ENCODE measurements at places on chromosomes 4 and X.
A peak's percentile ranks its signal among the peaks of the same experiment; 100 is the strongest.

GRCh38 chrX:331151-331824 is 12.7 kb upstream of the GTPBP6 start:
- no peak for DNase-seq

- DNase-seq, result no peak
Measured at GRCh38 chrX:48676893-48677270, 6.7 kb upstream of the WAS start.

- no peak for DNase-seq
Measured at GRCh38 chr4:164789047-164789446, 35.1 kb downstream of the SMIM31 start.

DNA sequence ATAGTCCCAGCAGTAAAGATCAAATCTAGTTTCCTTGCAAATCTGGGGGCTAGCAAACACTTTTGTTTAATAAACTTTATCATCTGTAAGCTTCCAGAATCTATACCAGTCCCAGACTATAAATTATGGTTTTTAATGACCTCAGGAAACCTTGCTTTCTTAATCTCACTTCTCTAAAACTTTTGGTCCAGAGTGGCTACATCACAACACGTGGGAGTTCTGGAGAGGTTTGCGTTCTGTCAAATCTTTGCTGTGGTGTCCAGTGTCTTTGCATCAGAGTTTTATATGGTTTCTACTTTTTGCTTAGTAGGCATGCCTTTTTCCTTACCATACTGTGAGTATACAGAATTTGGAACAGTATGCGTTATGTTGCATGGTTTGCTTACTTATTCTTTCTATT is 193.9 kb downstream of the ANK2 start:
- no peak for DNase-seq

- DNase-seq, result no peak
Measured at GRCh38 chrX:44343412-44344141, at the start of gene EFHC2. TSS of gene EFHC2 (minus strand) at chrX:44343672. CDS start at chrX:44343588, 84 bp downstream.

GRCh38 chr4:37999000-37999716 is 39.0 kb downstream of the PTTG2 start:
- no peak for DNase-seq

- peak; percentile 7 for DNase-seq
Measured at GRCh38 chr4:5955856-5956255, 62.4 kb downstream of the C4orf50 start.

GRCh38 chr4:165133150-165133549 is 20.5 kb upstream of the TMEM192 start:
- no peak for DNase-seq

- no peak for DNase-seq
Measured at GRCh38 chrX:131874300-131874699, 148.8 kb upstream of the STK26 start.

GRCh38 chr4:41752081-41752836 is 3.7 kb upstream of the PHOX2B start:
- DNase-seq, result no peak

- no peak for DNase-seq
Measured at GRCh38 chr4:120773641-120774040, 148.9 kb downstream of the PRDM5 start.

DNA sequence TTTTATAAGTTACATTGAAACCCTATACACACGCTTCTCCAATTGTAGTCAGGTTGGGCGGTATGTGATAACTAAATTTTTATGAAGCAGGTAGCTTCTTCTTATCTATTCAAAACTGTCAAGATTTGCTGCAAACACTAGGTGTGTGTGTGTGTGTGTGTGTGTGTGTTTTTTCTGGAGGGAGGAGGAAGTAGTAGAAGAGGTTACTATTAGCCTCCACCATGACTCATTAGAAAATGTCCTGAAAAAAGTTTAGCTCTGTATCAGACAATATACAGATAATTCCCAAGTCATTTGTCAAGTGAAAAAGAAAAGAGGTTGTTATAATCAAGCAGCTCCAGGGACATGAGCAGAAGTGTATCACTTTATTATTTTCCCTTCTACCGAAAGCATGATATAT is 33.9 kb downstream of the PCDH7 start:
- DNase-seq, result no peak

- no peak for DNase-seq
Measured at GRCh38 chr4:89166971-89167475, 55.7 kb downstream of the TIGD2 start.

- DNase-seq, result no peak
Measured at GRCh38 chrX:37287741-37288444, 61.3 kb upstream of the PRRG1 start.

DNA sequence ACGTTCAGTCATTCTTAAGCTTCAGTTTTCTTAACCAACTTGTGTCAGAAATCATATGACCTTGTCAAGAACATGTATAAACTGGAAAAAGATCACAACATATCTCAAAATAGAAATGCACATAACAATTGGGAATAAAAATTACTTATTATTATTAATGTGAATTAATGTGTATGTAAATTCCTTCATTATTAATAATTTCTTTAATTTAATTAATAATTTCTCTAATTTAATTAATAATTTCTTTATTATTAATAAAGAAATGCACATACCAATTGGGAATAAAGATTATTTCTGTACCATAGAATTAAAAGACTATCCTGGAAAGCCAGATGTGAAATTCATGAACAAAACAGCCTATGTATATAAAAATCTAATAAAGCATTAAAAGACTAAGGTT is 718.5 kb upstream of the PCDH7 start:
- no peak for DNase-seq

GRCh38 chr4:173243321-173243720 is 74.7 kb downstream of the GALNT7 start:
- no peak for DNase-seq

DNA sequence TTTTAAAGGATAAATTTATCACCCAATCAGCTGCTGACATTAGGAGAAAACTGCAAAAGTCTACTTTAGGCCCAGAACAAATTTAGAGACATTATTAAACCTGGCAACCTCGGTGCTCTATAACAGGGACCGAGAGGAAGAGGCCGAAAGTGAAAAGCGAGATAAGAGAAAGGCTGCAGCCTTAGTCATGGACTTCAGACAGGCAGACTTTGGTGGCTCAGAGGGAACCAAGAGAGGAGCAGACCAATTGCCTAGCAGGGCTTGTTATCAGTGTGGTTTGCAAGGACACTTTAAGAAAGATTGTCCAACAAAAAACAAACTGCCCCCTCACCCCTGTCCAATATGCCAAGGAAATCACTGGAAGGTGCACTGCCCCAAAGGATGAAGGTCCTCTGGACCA is 12.8 kb upstream of the UGT2B10 start:
- no peak for DNase-seq

- DNase-seq, result no peak
Measured at GRCh38 chr4:184649971-184650855, 675 bp downstream of the PRIMPOL start.

GRCh38 chrX:21926116-21926515 is 14.4 kb upstream of the SMS start:
- no peak for DNase-seq

DNA sequence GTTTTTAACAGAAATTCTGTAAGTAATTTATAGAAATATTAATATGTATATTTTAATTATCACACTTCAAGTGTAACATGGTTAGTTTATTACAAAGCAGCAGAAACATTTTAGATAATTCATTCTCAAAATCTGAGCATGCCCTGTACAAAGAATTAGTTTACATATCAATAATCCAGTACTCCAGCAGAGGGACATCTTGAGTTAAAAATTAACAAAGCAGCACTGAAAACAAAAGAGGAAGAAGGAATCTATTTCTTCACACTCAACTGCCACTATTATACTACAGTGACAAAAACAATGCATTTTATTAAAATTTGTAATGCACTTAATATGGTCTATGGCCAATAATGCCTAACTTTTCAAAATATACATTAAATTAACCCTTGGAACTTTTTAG is 179.1 kb upstream of the KLHL4 start:
- no peak for DNase-seq

DNA sequence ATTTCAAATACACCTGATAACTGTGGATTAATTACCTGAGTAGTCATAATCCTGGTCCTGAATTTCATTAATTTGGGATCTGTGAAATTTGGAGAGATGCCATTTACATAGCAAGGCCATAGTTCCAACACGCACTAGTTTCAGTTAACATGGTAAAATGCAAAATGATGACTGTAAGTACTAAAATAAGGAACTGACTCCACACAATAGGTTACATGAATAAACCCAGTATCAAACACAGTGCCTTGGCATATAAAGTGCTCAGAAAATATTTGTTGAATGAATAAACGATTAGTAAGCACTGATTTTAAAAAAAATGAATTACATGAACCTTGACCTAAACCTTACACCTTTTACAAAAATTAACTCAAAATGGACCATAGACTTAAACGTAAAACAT is 9.0 kb downstream of the FBXO8 start:
- DNase-seq, result no peak

- DNase-seq, result no peak
Measured at GRCh38 chr4:118772081-118772766, 63.7 kb downstream of the SEC24D start.

DNA sequence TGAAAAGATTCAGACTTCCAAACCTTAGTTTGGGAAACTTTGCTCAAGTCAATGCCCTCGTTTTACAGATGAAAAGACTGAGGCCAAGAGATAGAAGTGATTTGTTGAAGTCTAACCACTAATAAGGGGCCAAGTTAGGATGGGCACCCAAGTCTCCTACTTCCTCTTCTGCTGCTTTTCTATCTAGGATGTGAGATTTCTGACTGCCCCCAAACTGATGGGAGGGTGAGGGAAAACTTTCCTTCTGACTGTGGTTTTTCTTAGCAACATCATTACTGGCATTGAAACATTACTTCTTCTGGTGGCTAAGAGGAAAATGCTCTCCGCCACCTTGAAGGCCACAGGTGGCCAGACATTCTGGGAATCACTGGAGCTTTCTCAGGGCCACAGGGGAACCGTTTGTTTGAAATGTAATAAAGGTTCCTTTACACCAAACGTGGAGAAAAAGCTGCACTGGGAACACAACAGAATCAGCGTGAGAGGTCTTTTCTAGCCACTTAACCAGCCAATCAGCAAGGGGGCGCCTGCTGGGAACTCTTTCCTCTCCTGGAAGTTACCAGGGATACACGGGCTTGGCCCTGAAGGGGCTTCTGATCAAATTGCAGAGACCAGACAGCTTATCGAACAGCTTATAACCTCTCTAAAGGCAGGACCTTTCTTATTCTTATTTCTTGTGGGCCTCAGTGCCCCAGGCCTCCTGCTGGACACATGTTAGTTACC is 115.9 kb upstream of the TEX13D start:
- DNase-seq, result no peak

Measured in GM12878 (cell line).